Suppressor macrophage treated with lipopolysaccharide for 4 hours (primary cell): ENCODE measurements at places on chromosomes 2 and 18.

DNA sequence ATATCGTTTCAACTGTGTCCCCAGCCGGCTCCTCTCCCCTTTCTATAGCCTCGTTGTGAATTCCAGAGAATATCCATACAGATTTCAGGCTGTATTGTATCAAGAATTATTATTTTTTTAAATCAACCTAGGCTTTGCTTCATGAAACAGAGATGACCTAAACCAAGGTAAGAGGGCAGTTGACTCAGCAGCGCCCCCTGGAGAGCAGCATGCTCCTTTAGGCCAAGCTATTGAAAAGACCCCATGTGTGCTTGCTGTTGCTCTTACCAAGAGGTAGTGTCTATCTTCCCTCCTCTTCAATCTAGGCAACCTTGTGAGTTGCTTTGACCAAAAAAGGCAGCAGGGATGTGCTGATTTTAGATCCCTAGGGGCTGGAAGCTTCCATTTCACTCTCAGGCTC is 426.7 kb upstream of the SMIM21 start:
- DNase-seq = peak; percentile 3

- no peak for DNase-seq
These were observed 60.9 kb upstream of the ACAA2 start for GRCh38 chr18:49874238-49874637.

- DNase-seq = no peak
These were observed 261.7 kb upstream of the SLC14A2 start for GRCh38 chr18:45353530-45353929.

DNA sequence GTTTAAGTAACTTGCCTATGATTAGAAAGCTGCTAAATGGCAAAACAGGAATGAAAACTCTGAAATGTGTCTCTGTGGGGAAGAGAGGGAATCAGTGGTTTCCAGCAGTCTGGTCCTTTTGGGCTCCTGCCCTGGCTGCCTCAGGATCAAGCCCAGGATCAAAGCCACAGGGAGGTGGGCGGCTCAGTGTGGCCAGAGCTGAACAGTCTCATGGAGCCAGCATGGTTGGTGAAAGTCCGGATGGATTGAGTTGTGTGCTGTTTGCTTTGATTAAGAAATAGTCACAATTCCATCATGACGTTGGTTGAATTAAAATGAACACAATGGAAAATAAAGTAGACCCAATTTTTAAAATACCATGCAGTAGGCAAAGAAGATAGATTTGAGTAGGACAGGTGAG is 344.2 kb downstream of the LPIN1 start:
- no peak for DNase-seq

GRCh38 chr2:83826577-83826976 is 632.5 kb downstream of the SUCLG1 start:
- no peak for DNase-seq

GRCh38 chr2:143261986-143262385 is 132.8 kb downstream of the ARHGAP15 start:
- DNase-seq = peak; percentile 86

DNA sequence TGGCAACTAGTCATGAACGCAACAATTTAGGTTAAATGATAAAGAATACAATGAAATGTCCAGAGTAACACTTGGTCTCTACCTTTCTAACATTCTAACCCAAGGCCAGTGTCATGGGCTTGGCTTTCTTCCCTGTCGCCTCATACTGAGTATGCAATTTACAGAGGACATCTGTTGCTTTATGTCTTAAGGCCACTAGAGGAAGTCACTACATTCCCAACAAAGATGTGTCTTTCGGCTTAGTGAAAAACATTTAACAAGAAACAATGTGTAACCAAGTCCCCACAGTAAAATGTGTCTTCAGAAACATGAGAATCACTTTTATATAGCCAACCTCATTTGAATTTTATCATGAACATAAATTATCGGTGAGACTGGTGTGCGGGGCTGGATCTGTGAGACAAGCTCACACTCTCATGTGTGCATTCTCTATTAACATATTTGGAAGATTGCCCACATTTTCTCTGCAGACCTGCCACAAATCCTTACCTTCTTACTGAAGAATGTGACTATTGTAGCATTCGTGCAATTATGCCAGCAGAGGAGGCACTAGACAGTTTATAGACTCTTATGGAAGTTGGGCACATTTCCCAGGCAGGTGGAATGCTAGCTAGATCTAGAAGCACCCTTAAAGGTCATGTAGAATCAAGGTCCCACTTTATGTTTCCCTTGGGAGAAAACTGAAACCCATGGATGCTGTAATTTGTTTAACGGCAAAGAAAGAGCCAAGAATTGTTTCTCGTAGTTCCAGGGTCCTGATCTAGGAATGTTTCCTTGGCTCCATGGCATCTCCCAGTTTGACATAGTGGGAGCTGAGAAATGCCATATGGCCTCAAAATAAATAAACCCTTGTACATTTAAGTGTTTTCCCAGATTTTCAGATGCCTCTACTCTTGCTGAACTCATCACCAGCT is 101.8 kb downstream of the CD226 start:
- no peak for DNase-seq

GRCh38 chr2:217798743-217799562 is 203.8 kb downstream of the TNS1 start:
- peak; percentile 86 for DNase-seq

- no peak for DNase-seq
These were observed 6.1 kb upstream of the DIPK1C start for GRCh38 chr18:74463254-74463653.

GRCh38 chr2:218970894-218971293 is 11.4 kb downstream of the CDK5R2 start:
- no peak for DNase-seq

GRCh38 chr18:35770376-35771014 is 189.0 kb downstream of the GALNT1 start:
- DNase-seq = peak; percentile 32

DNA sequence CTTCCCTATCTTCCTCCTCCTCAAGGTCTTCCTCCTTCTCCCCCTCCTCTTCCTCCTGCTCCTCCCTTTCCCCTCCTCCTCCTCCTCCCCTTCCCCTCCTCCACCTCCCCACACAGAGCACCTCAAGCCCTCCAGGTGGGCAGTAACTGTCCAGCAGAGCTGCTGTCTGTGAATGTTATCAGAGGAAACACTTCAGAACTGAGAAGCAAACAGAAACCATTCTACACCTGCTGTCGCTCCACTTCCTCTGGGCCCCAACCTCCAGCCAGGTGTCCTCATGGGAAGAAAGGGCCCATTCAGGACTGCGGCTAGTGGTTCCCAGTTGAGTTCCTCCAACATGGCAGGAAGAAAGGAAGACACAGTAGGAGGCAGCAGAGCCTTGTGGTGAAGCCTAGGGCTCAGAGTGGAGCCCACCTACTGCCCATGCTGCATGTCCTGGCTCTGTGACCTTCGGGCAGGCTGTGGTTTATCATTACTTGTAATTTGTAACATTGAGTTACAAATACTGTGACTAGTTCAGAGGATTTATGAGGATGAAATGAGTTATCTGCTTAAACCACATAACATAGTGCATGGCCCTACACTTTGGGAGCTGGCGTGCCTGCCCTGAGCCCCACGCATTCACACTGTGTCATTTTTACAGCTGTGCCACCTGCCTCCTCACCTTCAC is 165.9 kb upstream of the ID2 start:
- DNase-seq = no peak

- no peak for DNase-seq
These were observed 266.6 kb downstream of the SRBD1 start for GRCh38 chr2:45344502-45344901.

DNA sequence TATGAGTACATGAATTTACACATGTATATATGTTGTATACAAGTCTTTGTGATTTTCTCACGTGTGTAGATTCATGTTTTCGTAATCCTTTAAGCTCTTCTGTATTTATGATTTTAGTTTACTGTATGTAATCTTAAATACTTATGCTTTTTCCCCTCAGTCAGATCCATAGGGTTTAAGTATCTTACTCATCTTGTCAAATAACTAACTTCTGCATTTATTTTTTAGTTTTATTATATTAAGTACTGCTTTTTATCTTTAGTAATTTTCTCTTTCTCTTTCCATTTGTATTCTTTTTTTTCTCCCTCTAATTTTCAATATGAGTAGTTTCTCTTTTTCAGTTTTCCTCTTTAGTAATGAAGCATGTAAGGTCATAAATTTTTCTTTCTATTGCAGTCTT is 179.4 kb downstream of the LCLAT1 start:
- peak; percentile 46 for DNase-seq

DNA sequence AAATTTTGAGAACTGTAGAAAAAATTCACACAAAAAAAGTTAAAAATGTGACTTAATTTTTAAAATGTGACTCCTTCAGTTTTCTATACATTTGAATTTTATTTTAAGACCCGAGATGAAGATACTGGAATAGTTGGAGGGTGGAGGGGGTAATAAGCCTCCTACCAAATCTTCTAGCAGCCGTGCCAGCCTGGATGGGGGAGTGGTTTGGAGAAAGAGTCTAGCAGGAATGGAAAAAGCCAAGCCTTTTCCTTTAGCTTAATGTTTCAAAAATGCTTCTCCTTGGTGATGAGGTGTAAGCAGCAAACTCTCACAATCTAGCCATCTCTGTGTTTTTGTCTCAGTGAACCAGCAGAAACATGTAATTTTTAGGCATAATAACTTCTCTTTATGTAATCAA is 14.7 kb downstream of the CASP8 start:
- no peak for DNase-seq

DNA sequence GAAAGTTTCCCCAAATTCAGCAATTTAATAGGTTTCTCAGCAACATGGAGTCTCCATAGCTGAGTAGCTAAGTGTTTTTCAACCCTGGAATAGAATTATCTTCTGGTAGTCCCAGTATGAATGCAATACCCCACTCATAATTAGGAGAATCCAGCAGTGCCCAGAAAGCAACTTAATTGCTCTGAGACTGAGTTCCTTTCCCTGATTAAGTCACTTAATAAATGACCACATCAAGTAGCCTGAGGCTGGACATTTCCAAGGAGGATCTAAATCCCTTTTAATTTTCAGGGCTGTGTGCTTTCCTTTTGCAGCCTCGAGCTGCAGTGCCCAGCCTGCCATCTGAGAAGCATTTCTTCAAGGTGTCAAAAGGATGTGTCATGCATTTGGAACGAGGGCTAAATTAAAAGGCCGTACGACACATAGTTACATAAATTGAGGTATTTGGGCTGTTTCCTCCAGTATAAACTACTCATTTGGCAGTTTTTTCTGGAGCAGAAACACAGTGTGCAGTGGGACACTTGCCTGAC is 17.7 kb upstream of the SIX2 start:
- DNase-seq = no peak

GRCh38 chr2:24276349-24276899 is 83.9 kb downstream of the ITSN2 start:
- peak; percentile 12 for DNase-seq

- DNase-seq = no peak
These were observed 216.0 kb downstream of the GLI2 start for GRCh38 chr2:120951693-120952092.

DNA sequence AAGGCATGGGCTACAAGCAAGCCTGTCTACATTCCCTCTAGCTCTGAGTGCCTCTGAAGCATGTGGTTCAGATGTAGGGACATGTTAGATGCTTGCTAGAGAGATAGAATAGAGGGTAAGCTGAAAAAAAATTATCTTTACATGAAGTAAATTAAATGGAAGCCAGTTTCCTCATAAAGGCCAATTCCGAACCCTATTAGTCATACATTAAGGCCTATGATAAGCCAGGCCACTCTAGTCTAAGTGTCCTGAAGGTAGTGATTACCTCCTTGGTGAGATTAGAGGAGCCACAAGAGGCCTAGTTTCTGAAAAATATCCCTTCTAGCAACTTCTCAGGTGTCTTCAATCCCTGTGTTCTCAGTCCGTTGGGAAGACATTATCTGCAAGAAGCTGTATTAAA is 72.4 kb upstream of the NPAS2 start:
- DNase-seq = no peak

GRCh38 chr2:179818546-179818945 is 42.9 kb downstream of the ZNF385B start:
- no peak for DNase-seq

GRCh38 chr2:28895189-28895893 is 874 bp downstream of the WDR43 start:
- DNase-seq = peak; percentile 40

DNA sequence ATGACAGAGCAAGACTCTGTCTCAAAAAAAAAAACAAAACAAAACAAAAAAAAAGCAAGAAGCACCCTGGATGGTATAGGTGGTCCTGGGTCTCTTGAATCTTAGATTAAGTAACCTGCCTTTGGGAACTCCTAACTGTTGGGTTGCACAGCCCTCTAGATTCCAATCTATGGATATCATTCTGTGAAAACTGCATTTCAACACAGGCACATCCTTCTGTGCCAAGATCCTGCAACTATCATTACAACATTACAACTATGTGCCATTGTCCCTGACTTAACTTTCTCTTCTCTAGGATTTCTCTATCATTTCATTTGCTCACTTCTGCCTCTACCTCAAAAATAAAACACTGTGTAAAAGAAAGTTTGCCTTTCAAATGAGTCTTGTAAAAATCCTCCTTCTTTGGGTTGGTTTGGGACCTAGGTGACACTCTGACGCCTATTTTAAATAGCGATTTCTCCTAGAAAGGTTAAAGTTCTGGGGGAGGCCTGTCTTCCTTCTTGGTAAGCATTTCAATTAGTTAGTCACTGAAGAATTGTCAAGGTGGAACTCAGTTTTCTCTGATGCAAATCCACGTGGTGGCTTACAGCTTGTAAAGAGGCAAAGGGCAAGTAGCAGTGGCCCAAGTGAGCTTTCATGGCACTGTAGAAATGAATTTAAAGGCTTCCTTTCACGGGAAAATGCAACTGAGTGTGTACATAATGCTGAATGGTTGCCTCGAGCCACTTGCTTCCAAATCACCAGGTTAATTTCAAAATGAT is 9.2 kb downstream of the LGALSL start:
- DNase-seq = no peak

- no peak for DNase-seq
These were observed 469.3 kb downstream of the PLCL1 start for GRCh38 chr2:198273660-198274059.

GRCh38 chr2:110820128-110820527 is 87.8 kb downstream of the ACOXL start:
- peak; percentile 31 for DNase-seq
